ENCODE measurements at places on chromosomes 7 and 10. TPM values are rescaled to one million over a fixed set of nuclear protein-coding genes. Genes with fewer than 3 reads are reported as not detected.

- peak; percentile 90 for DNase-seq
Observed at GRCh38 chr10:70331486-70332268, 47.9 kb upstream of the NPFFR1 start.

GRCh38 chr10:125037145-125037877, 95.4 kb downstream of the ZRANB1 start:
- peak; percentile 85 for DNase-seq

GRCh38 chr10:65341323-65341925, 1584.4 kb upstream of the LRRTM3 start:
- peak; percentile 11 for DNase-seq

DNA sequence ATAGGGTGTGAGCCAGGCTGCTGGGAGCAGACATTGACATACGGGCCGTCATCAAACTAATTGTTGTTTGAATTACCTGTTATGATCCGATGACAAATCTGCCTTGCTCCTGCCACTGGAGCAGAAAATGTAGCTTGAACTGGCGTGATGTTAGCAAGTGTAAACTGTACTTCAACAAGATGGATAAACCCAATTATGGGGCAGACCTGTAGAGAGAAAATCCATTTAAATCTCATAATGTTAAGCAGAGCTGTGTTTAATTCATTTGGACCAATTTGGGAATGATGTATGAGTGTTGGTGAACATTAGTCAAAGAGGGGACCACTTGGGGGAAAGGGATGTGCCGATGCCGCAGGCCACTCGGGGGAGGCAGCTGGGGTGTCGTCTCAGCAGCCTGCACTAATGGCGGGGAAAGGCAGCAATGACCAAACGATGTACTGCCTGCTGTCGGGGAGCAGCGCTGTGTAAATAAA, 27.4 kb downstream of the TCF7L2 start:
- DNase-seq, result no peak

- DNase-seq, result no peak
Observed at GRCh38 chr7:7688310-7688709, 30.1 kb downstream of the RPA3 start.

DNA sequence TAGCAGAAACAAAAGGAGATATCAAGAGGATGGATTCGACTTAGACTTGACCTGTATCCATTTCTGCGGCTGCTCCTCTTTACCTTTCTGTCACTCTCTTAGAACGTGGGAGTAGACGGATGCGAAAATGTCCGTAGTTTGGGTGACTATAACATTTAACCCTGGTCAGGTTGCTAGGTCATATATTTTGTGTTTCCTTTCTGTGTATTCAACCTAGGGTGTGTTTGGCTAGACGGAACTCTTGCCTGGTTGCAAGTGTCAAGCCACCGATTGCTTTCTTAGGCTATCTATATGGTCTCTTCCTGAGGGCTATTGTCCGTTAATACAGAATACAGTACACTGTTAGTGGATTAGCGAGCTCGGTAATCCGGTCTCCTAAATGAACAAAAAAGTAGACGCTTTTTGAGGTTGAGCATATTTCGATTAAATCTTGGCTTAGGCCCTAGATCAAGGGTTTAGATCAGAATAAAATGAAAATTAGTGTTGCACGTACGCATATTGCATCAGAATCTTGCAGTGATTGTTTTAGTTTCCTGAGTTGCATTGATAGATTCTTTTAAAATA, 1.2 kb downstream of the PTEN start:
- no peak for DNase-seq

- DNase-seq, result no peak
Observed at GRCh38 chr7:155340071-155340531, 42.4 kb downstream of the INSIG1 start.

GRCh38 chr7:124689523-124689922, 76.1 kb downstream of the GPR37 start:
- no peak for DNase-seq

- no peak for DNase-seq
Observed at GRCh38 chr7:101875283-101875846, 57.9 kb downstream of the CUX1 start.

DNA sequence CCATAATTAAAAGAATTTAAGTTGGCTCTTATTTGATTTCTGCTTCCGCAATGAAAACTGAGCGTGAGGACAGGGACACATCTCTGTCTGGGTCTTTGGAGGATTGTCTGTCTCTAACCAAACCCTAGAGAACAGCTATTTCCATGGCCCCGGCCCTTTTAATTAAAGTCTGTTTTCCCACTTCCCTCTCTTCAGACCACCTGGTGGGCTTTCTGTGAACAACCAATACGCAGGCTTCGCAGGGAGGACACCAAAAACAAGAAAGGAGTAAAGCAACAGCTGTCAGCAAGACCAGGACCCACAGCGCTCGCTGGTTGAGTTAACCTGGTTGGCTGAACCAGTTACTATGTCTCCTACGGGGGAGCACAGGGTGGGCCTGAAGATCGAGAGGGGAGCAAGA, 217.1 kb upstream of the FRMD4A start:
- no peak for DNase-seq

DNA sequence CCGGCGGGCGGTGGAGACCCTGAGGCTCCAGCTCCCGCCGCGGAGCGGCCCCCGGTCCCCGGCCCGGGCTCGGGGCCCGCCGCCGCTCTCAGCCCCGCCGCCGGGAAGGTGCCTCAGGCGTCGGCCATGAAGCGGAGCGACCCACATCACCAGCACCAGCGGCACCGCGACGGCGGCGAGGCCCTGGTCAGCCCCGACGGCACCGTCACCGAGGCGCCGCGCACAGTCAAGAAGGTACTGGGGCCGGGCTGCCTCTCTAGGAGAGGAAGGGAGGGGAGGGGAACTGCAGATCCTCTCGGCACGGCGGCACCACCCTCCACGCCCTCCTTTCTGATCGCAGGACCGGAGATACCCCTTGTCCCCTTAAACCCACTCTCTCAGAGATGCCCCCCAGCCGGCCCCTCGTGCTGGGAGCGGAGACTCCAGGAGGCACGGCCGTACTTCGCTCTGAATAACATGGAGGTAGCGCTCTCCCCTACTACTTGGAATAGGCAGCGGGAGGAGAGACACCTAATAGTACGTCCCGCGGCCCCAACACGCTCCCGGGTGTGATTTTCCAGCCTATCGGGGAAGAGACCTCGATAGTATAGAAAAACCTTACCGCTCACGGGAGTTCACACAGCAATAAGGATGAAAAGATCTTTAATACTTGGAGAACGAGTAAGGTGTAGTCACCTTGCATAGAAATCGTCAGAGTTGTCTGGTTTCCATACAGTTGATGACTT, 538 bp downstream of the AHCYL2 start:
- peak; percentile 53 for DNase-seq

DNA sequence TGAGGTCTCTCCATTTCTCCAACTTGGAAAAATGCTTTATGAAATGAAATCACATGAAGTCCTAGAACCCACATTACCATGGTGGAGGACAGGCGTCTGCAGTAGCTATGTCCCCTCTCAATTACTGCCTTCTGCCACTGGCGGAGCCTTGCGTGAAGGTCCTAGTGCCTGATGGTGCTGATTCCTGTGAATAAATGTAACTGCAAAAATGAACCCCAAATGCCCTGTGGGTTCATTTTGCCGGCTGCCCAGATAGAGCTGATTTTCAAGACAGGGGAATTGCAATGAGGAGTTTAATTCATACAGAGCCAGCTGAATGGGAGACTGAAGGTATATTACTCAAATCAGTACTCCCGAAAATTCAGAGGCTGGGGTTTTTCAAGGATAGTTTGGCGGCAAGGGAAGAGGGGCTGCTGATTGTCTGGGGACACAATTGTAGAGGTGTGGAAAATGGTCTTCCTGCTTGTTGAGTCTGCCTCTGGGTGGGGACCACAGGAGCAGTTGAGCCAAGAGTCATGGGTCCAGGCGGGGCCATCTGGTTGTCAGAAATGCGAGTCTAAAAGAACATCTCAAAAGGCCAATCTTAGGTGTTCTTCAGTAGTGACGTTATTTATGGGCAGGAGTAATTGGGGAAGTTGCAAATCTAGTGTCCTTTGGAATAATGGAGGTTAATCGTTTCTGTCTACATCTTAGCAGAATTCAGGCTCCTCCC, 13.5 kb downstream of the PRF1 start:
- no peak for DNase-seq

DNA sequence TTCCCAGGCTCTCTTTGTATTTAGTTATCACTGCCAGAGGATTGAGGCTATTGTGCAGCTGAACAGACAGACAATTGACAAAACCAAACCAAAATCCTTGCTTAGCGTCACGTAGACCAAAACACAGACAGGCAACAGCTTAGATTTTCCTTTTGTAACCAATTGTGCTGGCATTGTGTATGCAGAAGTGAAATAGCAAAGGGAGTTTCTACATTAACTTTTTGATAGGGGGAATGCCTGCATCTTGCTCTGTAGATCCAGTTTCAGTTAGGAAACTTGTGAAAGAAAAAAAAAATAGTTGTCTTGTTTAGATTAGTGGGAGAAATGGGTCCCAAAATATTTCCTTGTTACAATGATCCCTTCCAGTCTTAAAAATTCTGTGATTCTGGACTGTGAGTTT, 333.8 kb downstream of the BBS9 start:
- DNase-seq, result no peak

Gene DLX5
- 0.26 TPM for polyA plus RNA-seq

Gene PPP1R17
- not detected for polyA plus RNA-seq

Gene GOLGA7B
- polyA plus RNA-seq, result 0.90 TPM
